Jurkat, Clone E6-1 (cell line): ENCODE measurements at places on chromosomes 2 and 18.
A peak's percentile ranks its signal among the peaks of the same experiment; 100 is the strongest.

- no peak for DNase-seq
Observed at GRCh38 chr18:76988031-76988826, 144.4 kb downstream of the MBP start.

GRCh38 chr2:74694281-74694680 lies 40.2 kb downstream of the SEMA4F start:
- no peak for DNase-seq

DNA sequence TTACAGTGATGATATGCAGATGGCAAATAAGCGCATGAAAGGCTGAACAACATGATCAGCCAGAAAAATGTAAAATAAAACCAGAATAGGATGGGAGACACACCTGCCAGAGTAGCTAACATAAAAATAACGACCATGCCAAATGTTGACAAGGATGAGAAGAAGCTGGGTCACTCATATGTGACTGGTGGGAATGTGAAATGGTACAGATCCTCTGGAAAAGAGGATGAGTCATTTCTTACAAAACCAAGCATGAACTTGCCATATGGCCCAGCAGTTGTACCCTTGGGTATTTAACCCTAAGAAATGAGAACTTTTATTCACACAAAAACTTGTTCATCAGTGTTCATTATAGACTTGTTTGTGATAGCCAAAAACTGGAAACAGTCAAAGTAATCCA lies 143.8 kb downstream of the SH3BP4 start:
- DNase-seq = no peak

DNA sequence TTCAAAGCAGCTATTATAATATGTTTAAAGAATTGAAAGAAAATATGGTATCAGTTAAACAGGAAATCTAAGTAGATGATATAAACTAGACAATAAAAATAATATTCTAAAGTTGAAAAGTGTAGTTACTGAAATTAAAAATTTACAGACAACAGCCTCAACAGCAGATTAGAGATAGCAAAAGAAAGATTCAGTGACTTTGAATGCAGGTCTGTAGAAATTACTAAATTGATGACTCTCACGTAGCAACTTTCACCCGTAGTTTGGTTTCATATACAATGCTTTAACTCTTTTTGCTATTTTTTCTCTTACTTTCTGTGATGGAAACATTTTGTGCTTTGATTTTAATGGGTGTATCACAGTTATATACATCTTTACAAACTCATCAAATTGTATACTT lies 44.8 kb downstream of the SPAST start:
- DNase-seq = no peak

DNA sequence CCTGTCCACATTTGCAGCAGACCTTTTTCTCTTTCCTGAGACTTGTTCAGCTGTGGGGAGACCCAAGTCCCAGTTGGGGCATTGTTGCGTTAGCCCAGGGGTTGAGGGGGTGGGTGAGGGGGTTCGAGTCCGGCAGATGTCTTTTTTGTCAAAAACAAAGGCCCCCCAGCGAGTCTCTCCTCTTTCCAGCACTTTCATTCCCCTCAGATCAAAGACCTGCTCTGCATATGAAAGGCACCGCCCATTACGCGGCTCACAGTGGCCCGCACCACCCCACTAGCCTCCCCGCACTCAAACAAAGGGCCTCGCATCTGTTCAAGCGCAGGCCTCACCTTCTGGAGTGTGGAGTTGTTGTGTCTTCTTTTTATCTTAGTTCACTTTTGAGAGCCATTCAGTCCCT lies 25.2 kb downstream of the TRABD2A start:
- no peak for DNase-seq

- no peak for DNase-seq
Observed at GRCh38 chr2:114684403-114684802, 242.0 kb downstream of the DPP10 start.

- peak; percentile 69 for DNase-seq
Observed at GRCh38 chr2:86807468-86808275, 17.0 kb upstream of the CD8A start.

DNA sequence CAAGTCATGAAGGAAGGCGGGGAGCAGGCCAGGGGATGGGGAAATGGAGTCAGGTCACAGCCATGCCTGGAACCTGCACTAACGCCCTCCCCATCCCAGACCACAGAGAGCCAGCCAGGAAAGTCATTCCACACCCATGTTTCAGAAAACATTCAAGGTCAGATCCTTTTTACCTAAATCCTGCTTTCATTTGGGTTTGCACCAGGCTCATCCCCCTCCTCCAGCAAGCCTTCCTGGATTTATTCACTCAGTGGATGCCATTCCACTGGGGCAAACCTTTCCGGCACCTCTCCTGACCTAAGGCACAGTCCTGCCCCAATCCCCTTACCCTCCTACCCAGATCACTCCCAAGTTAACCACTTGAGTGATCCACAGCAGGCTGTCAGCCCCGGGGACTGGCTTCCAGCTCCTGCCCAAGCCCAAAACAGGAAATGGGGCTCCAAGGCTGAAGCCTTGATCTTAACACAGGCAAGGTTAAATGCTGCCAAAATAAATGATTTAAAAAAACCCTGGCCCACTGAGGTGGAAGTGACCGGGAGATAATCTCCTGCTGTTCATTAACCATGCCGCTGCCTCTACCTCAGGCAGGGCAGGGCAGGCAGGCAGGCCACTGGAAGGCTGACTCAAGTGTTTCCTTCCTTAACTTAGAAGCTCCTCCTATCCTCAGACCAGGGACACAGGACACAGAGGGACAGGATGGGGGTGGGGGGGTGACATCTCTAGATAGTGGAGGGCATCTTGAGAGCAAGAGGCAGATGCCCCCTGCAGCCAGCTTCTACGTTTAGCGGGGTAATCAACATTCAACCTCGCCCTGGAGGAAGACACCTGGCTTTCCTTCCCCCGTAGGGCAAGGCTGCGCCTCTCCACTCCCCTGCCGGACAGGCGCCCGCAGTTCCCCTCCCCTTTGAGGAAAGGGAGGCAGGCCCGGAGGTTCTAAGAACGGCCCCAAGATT lies 1.4 kb downstream of the RAB11FIP5 start:
- no peak for DNase-seq

DNA sequence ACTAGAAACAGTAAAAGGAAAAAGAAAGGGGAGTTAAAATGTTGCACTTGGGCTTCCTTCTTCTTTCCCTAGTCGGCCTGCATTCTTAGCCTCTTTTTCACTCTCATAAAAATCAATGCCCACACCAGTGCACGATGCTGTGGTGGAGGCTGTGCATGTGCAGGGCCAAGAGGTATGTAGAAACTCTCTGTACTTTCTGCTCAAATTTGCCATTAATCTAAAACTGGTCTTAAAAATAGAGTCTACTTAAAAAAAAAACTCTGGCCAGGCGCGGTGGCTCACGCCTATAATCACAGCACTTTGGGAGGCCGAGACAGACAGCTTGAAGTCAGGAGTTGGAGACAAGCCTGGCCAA lies 11.1 kb downstream of the TRAPPC8 start:
- no peak for DNase-seq

DNA sequence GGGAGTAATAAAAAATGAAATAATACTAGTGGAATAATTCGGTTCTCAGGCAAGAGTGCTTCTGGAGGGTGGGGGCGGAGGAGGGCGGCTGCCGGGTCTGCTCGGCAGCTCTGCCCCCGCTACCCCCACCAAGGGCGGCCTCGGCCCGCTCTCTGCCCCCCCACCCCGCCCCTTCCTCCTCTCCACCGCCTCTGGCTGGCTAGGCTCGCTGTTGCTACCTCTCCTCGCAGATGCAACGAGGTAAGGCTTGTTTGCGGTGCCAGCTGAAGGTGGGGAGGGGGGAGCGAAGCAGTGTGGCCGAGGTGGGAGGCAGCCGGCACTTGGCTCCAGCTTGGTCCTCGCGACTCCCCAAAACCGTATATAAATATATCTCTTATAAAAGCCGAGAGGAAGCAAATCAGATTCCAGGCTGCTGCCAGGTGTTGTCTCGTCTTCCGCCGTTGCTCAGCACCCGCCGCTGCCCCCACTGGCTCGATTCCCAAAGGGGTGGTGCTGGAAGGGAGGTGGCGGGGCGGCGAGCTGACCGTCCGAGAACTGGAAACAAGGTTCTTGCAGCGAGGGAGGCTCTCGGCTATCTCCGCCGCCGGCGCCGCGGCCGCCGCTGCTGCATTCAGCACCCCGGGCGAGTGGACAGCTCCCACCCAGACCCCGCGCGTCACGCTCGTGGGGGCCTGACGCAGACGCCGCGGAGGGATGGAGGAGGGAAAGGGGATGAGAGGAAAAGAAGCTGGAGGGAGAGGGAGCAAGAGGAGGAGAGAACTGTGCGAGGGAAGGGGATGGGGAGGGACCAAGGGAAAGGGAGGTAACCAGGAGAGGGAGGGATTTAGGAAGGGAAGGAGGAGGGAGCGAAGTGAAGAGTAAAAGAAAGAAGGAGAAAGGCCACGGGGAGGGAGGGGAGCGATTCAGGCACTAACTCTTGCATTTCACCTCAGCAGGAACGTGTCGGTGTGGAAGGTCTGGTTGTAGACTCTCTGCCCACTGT lies at the start of gene MARCHF4:
MARCHF4 (minus strand) TSS at position 763 of the 982 bp plus-strand sequence. CDS start 2,223 bp downstream, outside the sequence.
- DNase-seq = no peak

GRCh38 chr18:54112356-54112755 lies 112.1 kb downstream of the MBD2 start:
- no peak for DNase-seq

GRCh38 chr2:165913636-165914035 lies 39.9 kb downstream of the TTC21B start:
- DNase-seq = no peak

DNA sequence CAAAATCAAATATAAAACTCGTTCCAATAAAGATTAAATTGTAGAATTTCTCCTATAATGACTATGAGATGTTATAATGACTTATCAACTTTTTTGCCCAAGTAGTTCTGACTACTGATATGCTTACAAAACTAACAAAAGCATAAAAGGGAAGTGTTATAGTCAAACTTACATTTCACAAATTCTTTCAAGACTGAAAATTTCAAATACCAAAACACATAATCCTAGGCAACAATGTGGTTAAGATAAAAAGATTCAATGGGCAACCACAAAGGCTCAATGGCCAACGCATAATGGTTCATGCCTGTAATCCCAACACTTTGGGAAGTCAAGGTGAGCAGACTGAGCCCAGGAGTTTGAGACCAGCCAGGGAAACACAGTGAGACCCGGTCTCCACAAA lies 135.7 kb downstream of the USP34 start:
- DNase-seq = no peak

- no peak for DNase-seq
Observed at GRCh38 chr2:235077046-235077445, 125.2 kb downstream of the SH3BP4 start.

DNA sequence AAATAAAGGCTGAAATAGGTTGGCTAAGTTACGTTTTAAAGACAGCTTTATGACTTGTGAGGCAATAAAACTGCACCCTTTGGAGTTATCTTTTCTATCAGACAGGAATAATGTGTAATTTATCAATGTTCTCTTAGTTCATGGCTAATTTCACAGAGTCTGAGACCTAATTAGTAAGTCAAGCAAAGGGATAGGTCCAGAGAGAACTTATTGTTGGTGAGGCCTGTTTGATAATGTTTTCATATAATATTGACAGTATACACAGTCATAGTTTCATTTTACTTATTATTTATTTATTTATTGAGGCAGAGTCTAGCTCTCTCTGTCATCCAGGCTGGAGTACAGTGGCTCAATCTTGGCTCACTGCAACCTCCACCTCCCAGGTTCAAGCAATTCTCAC lies 1.9 kb upstream of the IL36RN start:
- no peak for DNase-seq

- DNase-seq = no peak
Observed at GRCh38 chr18:79519751-79520477, 124.2 kb downstream of the NFATC1 start.

DNA sequence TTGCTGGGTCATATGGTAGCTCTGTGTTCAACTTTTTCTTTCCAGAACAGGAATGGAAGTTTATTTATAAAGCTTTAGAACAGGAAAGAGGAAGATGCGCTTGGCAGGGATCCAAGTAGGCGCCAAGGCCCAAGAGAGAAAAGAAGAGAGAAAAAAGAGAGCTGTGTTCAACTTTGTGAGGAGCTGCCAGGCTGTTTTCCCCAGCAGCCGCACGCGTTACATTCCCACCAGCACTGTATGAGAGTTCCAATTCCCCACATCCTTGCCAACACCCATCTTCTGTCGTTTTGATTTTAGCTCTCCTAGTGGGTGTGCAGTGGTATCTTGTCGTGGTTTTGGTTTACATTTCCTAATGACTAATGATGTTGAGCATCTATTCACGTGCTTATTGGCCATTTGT lies 51.4 kb downstream of the KCNF1 start:
- no peak for DNase-seq

- no peak for DNase-seq
Observed at GRCh38 chr2:54963476-54963875, 86.8 kb downstream of the RTN4 start.

DNA sequence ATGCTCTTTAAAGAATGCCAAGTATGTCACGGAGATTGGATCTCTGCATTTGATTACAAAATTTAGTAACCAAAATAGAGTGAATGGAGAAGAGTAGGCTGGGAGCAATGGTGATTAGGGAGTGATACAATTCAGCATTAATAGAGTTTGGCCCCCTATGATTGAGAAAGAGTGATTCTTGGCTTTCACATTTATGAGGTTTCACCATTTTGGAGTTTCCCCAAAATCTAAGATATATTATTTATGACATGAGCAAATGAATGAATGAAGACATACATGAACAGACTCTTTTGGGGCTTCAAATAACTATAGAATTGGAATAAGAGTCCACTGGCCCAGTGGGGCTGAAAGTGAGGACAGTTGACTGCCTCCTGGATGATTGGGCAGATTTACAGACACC lies 255.2 kb downstream of the LPIN1 start:
- no peak for DNase-seq

DNA sequence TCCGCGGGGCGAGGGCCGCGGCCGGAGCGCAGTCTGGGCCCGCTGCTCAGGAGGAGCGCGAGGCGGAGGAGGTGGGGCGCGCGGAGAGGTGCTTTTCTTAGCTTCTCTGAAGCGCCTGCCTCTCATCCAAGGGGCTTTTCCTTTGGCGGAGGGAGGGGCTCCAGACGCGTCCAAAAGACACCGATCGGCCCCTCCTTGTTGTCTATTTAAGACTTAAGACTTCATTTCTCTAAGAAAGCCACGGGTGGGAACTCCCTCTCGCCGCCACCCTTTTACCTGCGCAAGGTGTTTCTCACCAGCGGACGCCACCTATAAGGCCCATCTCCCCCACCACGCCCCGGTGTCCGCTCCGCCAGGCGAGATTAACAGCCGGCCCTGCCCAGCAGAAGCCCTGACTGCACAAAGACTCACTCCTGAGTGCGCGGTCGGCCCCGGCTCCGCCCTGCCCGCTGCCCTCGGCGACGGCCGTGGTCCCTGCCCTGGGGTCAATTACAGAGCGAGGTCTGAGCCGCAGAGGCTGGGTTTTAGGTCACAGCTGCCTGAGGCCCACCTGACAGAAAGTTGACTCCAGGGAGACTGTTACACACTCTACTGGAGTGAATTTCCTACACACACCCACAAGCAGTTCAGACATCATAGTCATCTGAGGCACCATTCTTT lies at the start of gene DSC2:
DSC2 (minus strand) TSS at position 397 of the 660 bp plus-strand sequence. CDS start 450 bp downstream, outside the sequence.
- no peak for DNase-seq
